ENCODE measurements at places on chromosomes 4 and X.

GRCh38 chr4:145302725-145303124 lies 122.3 kb upstream of the OTUD4 start:
- no peak for DNase-seq

DNA sequence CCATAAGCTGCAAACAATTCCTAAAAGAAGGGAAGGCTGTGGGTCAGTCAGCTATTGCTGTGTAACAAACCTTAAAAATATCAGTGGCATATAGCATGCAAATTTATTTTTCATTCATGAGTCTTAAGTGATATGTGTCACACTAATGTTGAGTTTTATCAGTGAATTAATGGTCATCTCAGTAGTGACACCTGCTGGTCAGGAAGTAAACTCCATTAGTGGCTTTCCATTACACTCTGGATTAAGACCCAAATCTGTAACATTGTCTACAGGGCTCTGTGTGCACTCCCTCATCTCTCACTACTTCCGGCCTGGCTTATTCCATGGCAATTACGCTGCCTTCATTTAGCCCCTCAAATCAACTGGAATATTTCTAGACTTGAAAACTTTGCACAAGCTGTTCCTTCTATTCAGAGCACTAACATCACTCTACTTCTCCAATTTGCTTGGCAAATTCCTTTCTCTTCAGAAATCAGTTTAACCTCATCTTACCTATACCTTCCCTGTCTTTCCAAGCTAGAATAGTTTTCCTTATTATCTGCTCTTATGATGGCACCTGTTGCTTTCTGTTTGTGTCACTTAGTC lies 217.3 kb upstream of the TAPT1 start:
- DNase-seq = no peak

DNA sequence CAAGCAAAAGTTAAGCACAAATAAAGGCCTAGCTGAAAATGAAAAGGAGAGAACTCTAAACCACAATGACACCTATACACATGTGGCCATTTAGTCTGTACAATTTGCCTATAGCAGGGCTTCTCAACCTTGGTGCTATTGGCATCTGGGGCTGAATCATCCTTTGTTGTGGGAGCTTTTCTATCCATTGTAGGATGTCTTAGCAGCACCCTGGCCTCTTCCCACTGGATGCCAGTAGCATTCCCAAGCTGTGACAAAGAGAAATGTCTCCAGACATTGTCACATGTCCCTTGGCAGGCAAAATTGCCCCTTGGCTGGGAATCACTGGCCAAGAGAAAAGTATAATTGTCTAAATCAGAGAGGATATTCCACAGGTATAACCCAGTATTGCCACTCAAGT lies 13.5 kb upstream of the PRPS2 start:
- no peak for DNase-seq

- no peak for DNase-seq
Observed at GRCh38 chr4:107034996-107035818, 906 bp downstream of the DKK2 start.

- DNase-seq = no peak
Observed at GRCh38 chrX:850471-850916, 219.9 kb downstream of the SHOX start.

- DNase-seq = no peak
Observed at GRCh38 chrX:72392816-72393800, 87.4 kb upstream of the CITED1 start.
